ENCODE measurements at places on chromosomes 4 and X. TPM values are rescaled to one million over a fixed set of nuclear protein-coding genes. Genes with fewer than 3 reads are reported as not detected.

The NSUN7 gene
- total RNA-seq = 26.3 TPM

DNA sequence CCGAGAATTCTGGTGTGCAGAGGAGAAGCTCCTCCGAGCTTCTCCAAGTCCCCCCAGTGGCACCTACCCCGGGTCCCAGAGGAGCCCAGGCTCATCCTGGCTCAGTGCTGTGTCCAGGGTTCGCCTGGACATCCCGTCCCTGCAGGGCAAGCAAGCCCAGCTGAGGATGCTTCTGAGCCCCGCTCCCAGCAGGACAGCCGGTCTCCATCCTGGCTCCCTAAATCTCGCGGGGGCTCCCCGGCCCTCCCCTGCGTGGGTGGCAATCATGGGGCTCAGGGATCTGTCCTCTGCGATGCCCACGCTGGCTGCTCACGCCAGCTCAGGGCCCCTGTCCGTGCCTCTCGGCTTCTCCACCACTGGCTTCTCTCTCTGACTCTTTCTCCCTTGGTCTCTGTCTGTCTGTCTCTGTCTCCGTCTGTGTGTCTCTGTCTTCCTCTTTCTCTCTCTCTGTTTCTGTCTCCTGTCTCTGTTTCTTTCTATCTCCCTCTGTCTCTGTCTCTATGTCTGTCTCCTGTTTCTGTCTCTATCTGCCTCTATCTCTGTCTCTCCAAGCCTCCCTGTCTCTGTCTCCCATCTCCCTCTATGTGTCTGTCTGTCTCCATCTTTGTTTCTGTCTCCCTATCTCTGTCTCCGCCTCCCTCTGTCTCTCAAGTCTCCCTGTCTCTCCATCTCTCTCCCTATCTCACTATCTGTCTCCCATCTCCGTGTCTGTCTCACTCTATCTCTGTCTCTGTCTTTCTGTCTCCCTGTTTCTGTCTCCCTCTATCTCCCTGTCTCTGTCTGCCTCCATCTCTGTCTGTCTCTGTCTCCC lies 27.8 kb upstream of the SLC25A6 start:
- DNase-seq = no peak

GRCh38 chr4:20995610-20996009 lies 295.4 kb downstream of the PACRGL start:
- no peak for DNase-seq

The SMIM10L2A gene
- total RNA-seq = 5.0 TPM

DNA sequence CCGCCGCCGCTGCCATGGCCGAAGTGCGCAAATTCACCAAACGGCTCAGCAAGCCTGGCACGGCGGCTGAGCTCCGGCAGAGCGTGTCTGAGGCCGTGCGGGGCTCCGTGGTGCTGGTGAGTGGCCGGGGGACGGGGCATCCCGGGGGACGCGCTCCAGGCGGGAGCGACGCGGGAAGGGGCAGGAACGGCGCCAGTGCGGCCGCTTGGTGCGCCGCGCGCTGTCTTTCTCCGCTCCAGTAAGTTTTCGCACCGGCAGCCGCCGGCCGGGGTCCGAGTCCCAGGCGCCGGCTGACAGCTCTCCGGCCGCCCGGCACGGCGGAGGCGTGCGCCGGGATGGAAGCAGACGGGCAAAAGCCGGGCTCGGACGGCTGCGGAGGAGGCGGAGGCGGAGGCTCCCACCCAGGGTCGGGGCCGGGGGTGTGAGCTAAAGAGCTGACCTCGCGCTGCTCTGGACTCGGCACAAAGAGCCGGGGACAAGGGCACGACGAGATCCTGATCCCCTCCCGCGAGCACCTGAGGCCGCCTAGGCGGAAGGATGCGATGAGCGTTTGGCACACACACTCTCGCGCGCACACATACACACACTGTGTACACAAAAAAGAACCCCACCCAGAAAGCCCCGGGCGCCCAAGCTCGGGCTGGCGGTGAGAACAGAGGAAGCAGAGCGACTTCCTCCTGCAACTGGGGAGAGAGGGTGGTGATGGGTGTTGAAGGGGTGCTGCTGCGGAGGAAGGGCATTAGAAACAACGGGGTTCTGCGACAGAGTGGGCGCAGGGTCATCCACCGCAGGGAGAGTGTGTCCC lies 545 bp downstream of the DOCK11 start:
- DNase-seq = no peak

DNA sequence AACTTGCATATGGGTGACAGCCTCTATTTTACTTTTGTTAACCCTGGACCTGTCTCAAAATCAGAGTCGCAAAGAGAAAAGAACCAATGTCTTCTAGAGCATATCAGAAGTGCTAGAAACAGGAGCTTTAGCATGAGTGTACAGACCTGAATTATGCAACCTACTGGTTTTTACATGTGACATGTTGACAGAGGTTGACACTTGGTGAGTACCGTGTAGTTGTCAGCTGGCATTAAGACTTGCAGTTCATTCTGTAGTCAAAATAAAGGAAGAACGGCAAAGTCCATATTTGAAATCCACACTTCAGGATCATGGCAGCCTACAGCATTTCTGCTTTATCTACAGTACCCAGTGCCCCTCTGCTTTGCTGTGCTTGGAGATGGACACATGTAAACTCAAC lies 291.9 kb upstream of the TENM3 start:
- DNase-seq = no peak

- DNase-seq = no peak
Observed at GRCh38 chrX:129549124-129549523, 9.1 kb downstream of the OCRL start.

The TMPRSS11B gene
- not detected for total RNA-seq

- DNase-seq = no peak
Observed at GRCh38 chr4:27101126-27101525, 240.5 kb downstream of the STIM2 start.

The DCAF16 gene
- total RNA-seq = 57.9 TPM

The ZIC3 gene
- 79.2 TPM for total RNA-seq

DNA sequence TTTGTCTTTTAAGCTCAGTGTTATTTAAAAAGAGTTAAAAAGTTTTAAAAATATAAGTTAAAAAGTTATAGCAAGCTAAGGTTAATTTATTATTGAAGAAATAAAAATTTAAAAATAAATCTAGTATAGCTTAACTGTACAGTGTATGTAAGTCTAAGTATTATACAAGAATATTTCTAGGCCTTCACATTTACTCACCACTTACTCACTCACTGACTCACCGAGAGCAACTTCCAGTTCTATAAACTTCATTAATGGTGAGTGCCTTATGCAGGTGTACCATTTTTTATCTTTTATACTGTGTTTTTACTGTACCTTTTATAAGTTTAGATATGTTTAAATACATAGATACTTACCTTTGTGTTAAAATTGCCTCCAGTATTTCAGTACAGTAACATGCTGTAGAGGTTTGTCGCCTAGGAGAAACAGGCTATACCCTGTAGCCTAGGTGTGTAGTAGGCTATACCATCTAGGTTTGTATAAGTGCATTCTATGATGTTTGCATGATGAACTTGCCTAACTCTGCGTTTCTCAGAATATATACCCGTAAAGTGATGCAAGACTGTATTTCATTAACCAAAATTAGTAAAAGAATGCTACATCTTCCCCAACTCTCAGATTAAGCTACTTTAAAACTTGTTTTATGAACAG lies 202.9 kb downstream of the CFAP299 start:
- no peak for DNase-seq

The TLR10 gene
- not detected for total RNA-seq

DNA sequence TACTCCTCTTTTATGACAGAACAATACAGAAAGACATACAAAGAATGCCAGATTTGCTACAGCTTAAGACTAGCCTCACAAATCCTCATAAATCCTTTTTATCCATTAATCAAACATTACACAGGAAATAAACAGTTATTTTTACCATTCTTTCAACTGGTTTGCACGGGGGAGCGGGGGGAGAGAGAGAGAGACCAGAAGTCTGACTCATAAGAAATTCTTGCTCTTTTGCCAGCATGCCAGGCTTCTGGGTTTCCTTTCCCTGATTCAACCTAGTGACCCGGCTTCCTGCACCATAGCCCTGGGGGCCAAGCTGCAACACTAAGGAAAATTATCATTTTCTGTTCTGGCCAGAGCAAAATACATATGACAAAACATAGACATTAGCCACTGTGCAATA lies 6.8 kb upstream of the RRAGB start:
- no peak for DNase-seq

All from H1 (cell line).